NCI-H345 (cell line): ENCODE measurements at places on chromosomes 2 and 18.

DNA sequence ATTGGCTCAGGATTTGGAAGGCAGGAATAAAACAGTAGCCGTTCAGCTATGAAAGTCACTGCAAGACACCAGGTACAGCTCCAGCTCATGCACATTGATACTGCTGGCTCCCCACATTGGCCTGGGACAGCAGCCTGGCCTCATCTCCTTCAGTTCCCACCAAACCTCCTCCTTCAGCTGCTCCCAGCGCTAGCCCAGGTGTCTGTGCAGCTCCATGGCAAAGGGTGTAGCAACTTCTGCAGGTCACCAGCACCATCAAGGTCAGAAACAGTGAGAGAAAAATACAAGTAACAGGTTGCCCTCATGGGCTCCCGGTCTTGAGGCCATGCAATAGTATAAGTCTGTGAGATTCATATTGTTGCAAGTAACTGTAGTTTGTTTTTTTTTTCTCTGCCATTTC is 216.7 kb upstream of the CTAGE1 start:
- no peak for DNase-seq

- DNase-seq, result no peak
These were observed 28.3 kb downstream of the MCFD2 start for GRCh38 chr2:46887028-46887885.

- no peak for DNase-seq
These were observed 27.3 kb downstream of the RNF144A start for GRCh38 chr2:6944555-6944954.

DNA sequence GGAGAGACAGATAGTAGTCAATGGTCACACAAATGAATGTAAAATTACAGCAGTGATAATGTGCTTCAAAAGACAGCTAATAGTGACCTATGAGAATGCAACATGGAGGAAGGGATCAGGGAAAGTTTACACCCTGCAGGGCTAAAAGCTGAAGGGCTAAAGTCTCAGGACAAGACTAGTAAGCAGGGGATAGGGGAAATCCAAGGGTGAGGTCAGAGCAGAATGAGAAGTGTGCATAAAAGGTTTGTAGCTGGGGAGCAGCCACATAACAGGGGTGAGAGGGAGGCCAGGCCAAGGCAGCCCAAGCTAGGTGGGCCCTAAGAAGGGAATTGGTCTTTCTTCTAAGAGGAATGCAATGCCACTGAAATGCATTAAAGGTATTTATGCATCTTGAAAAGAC is 746.3 kb downstream of the SATB2 start:
- DNase-seq, result no peak

- DNase-seq, result no peak
These were observed 1184.9 kb upstream of the CDH2 start for GRCh38 chr18:29361843-29362242.

GRCh38 chr2:15937882-15938802 is 2.2 kb upstream of the MYCN start:
- DNase-seq, result no peak
